ENCODE measurements at places on chromosomes 6 and 20.

- peak; percentile 40 for DNase-seq
Measured at GRCh38 chr6:105646391-105646867, 243.5 kb upstream of the PREP start.

DNA sequence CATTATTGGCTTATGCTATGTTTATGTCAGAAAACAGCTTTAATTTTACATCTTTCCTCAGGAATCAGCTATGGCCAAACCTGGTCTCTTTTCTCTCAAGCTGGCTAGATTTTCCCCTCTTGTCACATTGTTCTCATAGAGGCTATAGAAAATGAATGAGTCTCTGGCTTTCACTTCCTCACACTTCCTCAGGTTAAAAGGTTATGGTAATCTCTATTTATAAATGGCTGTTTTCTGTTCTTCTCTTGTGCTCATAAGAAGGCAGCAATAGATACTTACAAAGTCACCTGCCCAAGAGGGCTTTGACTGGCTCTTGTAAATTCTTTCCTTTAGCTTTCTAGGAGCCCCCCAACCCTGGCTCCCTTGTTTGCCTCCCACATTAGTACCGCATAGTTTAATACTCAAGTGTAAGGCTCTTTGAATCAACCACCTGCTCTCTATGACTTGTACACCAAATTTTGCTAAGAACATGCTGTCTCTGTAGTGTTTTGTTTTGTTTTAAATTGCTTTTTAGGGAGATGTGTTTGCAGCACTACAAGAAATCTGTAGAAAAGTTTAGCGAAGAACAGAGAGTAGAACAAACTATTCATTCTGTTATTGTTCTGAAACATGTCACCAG is 897.4 kb upstream of the CITED2 start:
- peak; percentile 34 for DNase-seq

DNA sequence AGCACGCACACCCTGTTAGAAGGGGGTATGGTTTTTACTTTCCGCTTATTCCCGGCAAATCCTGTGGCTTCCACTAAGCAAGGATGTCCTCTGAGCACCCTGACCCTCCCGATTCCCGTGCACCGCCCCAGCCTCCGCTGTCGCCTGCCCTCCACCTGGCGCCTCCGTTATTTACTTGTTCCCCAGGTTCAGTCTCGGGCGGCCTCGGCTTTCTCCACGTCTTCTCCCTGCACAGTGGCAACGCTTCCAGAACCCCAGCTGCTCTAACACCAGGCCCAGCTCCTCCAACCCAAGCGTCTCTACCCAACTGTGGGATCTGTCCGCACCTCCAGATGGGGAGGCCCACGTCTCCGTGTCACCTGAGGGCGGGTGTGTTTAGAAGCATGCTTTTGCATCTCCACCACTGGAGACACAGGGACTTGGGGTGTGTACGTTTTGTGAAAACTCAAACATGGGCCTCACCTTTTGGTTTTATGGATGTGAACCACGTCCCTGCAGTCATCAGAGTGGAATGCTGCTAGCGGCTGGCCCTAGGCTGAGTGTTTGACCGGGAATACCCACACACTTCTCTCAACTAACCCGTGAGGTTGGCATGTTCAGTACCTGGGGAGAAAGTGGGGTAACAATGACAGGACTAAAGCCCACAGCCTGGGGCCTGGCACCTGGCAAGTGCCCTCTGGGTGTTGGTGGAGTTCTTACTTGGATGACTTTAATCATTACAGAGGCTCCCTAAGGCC is 79.9 kb downstream of the THBS2 start:
- DNase-seq, result no peak

GRCh38 chr6:75991941-75992340 is 80.5 kb downstream of the IMPG1 start:
- no peak for DNase-seq

GRCh38 chr20:47040506-47041125 is 146.0 kb downstream of the EYA2 start:
- no peak for DNase-seq

- no peak for DNase-seq
Measured at GRCh38 chr6:139472351-139473015, 98.0 kb upstream of the CITED2 start.

- DNase-seq, result peak; percentile 70
Measured at GRCh38 chr6:42453654-42454427, 2.1 kb upstream of the TRERF1 start.

DNA sequence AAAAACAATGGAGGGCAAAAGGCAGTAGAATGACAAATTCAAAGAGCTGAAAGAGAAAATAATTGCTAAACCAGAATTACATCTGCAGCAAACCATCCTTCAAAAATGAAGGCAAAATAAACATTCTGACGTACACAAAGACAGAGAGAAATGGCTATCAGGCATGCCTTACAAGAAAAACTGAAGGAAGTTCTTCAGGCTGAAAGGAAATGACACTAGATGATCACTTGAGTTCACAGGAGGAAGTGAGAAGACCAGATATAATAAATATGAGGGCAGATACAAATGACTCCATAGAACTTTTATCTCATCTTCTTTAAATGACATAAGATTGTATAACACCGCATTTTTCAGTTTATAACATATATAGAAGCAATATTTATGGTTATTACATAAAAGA is 30.0 kb downstream of the DZANK1 start:
- DNase-seq, result no peak

DNA sequence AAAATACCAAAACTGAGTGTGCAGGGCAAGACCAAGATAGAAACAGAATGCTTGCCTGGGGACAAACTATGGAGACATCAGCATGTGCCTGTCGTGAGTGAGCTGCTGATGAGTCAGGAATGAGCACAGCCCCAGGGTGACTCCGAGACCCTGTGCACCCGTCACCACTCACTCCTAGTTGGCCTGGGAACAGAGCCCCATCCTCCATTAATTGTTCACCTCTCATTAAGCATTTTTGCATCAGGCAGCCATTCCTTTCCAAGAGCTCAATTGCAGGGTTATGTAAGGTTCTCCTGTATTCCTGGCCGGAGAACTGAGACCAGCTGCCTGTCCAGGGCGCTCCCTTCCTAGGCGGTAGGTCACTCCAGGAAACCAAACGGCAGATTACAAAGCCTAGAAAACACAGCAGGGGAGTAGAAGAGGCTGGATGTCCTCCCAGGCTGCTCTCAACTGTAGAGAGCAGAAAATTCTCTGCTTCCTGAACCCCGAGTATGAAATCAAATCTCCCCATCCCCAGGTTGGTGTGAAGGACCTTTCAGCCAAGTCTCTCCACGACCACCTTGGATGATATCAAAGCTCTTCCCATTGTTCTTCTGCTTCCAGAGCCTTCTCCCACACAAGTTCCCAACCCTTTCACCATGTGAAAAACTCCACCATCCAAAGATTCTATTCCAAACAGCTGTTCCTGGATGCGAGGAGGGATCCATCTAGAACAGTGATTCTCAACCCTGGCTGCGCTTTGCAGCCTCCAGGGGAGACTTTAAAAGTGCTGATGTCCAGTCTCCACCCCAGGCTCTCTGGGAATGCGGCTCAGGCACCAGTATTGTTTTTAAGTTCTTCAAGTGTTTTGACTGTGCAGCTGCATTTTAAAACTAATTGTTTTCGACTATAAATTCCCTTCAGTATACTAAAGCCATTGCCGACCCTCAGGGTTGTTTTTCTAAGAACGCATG is 532.6 kb upstream of the JARID2 start:
- no peak for DNase-seq

DNA sequence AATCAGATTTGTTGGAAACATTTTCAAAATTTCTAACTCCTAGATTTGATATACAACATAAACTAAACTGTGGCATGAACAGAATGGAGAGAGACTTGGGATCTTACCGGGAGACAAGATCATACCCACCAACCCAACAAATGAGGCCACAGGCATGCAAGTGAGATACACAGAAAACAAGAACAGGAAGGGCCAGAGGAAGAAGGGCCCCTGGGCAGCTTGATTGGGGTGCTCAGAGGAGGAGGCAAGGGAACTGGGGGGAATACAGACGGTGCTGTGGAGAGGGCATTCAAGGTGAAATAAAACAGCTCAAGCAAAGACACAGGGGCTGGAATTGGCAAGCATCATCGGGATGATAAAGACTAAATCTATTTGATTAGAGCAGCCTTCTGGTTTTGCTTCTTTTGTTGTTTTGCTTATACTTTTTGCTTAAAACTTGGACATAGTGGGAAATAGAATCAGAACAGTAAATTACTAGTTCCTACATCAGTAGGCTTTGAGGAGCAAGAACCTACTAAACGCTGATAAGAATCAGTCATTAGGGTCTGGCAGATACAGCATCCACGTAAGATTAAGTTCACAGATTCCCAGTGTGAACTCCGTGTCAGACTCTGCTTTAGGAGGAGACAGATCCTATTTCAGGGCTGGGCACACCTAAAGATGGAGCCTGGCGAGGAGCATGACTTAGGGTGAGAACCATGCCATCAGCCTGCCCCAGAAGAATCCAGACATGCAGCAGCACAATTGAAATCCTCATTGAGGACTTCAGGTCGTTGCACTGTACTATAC is 3.5 kb upstream of the RAMACL start:
- no peak for DNase-seq

DNA sequence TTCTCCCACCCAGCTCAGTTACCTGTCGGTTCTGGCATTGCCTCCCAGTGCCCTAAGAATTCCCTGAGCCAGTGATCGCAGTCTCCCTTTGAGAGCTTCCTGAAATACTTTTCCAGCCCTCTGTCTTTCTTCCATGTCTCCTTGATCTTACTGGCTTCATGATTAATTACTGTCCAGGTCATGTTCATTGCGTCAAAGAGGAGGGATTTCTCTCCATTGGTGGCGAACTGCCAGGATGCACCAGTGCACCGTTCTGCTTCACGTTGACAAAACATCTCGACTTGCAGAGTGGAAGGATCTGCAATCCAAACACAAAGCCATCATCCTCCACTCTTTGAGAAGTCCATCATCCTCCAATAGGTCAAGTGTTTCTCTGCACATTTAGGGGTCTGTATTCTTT is 8.6 kb downstream of the RAET1E start:
- no peak for DNase-seq

- no peak for DNase-seq
Measured at GRCh38 chr20:34514897-34515483, 1.2 kb upstream of the DYNLRB1 start.

GRCh38 chr6:26243132-26243531 is 121.9 kb upstream of the BTN3A2 start:
- DNase-seq, result no peak

- DNase-seq, result no peak
Measured at GRCh38 chr6:1664329-1664728, 54.6 kb downstream of the FOXC1 start.

GRCh38 chr6:11615214-11615602 is 77.7 kb downstream of the TMEM170B start:
- no peak for DNase-seq

- DNase-seq, result no peak
Measured at GRCh38 chr20:31675828-31676608, 38.3 kb downstream of the COX4I2 start.

GRCh38 chr6:163661272-163661671 is 246.8 kb downstream of the QKI start:
- DNase-seq, result no peak

DNA sequence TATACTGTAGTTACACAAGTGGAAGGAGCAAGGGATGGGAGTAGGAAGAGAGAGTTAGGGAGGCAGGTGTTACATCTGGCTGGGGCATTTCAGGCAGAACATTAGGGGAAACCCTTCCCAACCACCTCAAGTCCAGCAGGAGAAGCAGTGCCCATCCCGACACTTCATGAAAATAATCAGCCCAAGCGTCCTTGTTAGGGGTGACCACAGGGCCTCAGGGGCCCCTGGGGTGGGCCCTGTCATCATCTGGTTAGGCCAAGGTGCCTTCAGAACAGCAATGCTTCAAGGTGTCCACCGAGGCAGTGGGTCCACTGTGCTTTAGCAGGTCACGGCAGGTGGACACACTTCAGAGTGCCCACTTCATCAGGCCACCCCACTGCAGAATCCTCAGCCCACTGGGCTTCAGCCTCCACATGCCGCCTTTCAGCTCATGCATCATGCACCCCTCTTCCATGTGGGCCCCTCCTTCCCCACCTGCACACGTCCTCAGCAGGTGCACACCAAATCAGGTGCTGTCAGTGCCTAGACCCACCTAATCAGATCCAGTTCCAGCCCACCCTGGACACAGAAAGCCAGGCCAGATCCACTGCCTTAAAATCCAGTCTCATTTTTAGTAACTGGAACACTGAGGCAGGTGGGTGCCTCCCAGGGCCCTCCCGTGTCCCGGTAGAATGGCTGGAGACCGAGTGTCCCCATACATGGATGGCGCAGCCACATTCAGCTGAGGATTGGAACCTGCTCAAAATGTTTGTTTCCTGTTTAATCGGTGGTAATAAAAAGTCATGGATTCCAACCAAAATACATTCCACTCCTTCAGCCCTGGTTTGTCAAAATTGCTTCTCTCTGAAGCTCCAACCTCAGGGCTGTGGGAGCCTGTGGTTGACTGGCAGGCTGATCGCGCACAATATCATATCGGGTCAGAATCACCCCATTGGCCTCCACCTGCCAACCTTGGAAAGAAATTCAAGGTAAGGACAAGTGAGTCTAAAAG is 99.5 kb downstream of the ANKRD60 start:
- DNase-seq, result no peak

GRCh38 chr6:63731930-63732329 is 96.3 kb downstream of the PHF3 start:
- DNase-seq, result no peak

DNA sequence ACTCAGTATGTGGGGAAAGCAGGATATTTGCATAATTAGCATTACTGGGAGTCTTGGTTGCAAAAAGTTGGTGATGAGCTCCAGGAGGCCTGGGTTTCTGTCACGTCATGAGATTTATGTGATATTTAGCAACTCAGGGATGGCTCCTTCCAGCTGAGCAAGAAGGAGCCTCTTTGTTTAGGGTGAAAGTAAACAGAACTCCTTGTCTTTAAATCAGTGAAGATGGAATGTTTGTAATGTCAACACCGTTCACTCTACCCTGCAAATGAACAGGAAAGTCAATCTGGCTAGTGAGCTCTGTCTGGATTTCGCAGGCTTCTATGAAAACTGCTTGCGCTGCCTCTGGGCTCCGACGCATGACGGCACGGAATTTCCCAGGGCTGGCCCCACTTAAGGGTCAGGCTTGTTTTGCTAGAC is 86.9 kb downstream of the PXDC1 start:
- DNase-seq, result no peak

DNA sequence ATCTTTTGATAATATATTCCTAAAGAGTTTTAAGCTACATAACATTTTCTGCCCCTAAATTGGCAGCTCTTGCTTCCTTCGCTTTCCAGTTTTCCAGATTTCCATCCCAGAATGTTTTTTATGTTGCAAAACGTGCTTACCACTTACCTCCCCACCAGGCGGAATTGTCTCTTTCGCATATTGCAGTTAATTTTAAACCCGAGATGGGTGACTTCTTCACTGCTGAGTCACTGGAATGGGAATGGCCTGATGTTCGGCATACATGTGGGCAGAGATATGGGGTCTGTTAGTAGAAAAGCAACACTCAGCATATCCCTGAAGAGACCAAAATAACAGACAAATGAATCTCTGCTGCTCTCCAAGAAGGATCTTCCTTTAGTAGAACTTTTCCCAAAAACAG is 491.2 kb downstream of the PREX1 start:
- DNase-seq, result no peak

- DNase-seq, result no peak
Measured at GRCh38 chr6:72905705-72906478, 284.0 kb downstream of the KCNQ5 start.

- no peak for DNase-seq
Measured at GRCh38 chr6:138088326-138088762, 18.9 kb downstream of the PERP start.

- no peak for DNase-seq
Measured at GRCh38 chr6:21354805-21355238, 238.7 kb upstream of the SOX4 start.

Data from GM13976 (cell line).